CD4-positive, alpha-beta T cell treated with Interleukin-4 for 4 hours (primary cell): ENCODE measurements at places on chromosomes 4 and X.

DNA sequence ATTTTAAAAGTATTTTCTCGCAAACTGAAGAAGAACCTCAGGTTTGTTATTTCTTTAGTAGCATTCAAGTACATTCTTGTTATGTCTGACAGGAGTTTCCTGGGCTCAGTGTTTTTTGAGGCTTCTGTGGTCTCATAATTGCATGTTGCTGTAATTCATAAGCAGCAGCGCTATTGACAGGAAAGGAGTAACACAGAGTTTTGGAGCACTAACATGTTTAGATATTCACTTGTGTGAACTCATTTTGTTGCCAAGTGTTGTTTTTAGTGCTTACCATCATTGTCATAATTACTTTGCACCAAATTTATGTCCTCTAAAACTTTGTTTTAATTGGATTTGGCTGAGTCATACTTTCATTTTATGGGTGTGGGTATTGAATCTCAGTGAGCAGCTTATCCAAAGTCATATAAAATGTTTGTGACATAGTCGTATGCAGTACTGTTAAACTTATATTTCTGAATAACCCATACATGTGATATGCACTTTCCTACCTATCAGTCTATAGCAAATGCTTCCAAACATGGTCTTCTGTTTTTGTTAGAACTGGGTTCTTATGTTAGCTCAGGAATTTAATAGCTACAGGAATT lies 358.7 kb upstream of the CTSO start:
- no peak for DNase-seq

DNA sequence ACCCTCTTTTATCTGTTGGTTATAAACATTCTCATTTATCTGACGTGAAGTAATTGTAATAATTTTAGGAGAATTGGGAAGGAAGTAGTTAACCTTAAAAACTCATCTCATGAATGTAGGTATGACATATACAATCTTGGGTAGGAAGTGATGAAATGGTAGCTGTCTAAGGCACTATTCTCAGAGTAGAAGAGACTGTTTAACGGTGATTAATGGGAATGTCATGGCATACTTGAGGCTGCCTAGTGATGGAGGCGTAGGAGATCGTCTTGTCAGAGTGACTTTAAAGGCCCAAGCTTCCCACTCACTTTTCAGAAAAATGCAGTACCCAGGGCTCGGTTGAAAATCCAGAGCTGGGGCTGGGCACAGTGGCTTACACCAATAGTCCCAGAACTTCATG lies 19.4 kb upstream of the AGA start:
- no peak for DNase-seq

DNA sequence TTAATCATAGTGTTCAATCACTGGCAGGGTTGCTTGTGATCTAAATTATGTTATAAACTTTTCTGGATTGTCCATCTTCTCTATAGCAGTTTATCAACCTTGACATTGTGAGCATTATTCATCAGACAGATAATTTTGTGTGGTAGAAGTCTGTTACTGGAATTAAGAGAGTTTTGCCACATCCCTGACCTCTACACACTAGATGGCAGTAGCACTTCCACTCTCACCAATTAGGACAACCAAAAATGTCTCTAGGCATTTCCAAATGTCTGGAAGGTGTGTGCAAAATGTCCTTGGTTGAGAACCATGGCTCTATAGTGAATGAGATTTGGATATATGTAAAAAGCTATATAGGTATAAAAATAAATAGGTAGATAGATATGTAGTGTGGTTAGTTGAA lies 324.1 kb upstream of the FAM47C start:
- DNase-seq: no peak

DNA sequence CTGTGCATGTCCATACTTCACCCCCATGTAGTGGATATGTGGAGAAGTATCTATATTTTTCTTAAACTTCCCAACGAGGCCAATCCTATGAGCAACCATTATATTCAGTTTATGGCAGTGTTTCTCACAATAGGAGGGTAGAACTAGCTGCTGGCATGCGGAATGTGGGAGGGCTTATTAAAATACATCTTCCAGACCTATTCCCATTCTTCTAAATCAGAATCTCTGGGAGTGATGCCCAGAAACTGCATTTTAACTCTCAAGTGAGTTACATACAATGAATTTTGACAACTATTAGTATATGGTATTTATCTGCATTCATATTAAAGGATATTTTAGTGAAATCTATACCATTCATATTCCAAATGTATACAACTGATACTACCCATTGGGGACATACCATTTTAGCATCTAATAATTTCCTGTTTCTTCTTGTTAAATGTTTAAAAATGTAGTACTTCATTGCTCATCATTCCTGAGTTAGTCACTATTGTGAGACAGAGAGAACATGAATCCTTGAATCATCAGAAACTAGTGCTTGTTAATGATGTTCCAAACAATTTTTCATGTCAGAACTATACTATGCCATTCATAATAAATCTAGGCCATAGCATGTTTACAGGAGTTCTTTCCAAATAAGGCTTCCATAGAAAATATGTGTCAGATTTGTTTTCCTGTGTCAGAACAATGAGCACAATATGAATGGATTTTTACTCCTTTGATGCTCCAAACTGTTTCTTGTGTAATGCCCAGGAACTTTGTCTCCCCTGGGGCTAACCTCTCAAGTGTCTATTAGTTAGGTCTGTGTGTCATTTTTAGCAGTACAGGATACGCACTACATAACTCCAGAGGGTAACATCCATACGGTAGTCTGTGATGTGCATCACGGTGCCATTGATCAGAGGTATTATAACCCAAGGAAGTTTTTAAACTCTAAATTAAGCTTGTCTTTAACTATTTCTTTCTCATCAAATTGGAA lies 198.8 kb upstream of the BMP3 start:
- DNase-seq: no peak

DNA sequence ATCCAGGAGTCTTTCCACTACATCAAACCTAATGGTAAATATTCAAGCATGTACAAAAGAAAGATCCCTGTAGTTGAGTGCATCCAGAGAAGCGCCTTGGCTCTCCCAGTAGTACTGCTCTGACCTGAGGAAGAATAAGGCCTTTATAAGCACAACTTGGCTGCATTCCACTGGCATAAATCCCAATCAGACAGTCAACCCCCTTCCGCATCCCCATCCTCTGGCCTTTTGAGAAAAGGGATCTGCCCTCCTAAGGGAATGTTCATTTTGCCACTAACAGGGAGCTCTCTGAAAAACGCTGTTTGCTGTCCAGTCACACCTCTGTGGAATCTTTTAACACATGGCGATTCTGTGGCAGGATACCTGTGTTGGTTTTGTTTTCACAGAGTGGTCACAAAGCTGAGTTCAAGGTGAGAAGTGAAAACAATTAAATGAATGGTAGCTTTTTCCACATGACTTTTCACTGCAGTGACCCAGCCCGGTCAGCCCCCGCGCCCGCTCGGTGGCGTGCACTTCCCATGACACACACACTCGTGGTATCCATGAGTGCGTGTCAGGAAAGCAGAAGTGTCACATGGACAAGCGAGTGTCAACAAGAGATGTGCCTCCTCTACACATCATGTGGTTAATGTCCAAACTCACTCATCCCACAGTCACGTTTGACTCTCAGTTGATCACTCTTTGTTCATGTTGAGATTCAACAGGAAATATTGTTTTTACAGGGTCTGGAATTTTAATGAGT lies 112.2 kb upstream of the ENPP6 start:
- no peak for DNase-seq

DNA sequence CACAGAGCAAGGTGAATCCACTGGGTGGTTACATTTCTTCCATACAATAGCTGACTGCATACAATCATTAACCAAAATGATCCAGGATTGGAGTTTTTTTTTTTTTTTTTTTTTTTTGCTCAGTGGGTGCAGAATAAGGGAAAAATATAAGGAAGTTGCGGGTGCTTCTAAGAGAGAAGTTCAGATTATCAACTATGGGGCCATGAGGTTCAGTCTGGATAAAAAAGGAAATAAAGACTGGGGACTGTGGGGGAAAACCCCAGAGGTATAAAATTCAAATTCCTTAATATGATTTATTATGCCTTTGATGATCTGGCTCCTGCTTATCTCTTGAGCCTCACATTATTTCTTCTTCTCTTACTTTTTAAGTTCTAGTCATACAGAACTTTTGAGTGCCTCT lies 5.9 kb upstream of the EIF1AX start:
- no peak for DNase-seq

DNA sequence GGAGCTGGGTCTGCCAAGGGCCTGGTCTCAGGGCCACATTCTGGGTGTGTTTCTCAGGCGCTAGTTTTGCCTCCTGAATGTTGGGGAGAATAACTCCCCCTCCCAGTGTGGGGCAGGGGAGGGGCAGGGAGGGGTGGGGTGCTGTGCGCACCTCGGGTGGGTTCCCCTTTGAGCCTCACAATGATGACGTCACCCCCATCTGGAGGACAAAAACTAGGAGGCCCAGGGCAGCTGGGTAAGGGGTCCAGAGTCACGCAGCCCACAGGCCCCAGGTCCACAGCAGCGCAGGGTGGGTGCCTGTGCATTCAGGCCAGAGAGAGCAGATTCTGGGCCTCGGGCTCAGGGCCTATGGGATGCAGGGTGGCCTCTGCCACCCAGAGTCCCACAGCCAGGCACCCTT lies 23.7 kb upstream of the HMX1 start:
- DNase-seq: no peak

DNA sequence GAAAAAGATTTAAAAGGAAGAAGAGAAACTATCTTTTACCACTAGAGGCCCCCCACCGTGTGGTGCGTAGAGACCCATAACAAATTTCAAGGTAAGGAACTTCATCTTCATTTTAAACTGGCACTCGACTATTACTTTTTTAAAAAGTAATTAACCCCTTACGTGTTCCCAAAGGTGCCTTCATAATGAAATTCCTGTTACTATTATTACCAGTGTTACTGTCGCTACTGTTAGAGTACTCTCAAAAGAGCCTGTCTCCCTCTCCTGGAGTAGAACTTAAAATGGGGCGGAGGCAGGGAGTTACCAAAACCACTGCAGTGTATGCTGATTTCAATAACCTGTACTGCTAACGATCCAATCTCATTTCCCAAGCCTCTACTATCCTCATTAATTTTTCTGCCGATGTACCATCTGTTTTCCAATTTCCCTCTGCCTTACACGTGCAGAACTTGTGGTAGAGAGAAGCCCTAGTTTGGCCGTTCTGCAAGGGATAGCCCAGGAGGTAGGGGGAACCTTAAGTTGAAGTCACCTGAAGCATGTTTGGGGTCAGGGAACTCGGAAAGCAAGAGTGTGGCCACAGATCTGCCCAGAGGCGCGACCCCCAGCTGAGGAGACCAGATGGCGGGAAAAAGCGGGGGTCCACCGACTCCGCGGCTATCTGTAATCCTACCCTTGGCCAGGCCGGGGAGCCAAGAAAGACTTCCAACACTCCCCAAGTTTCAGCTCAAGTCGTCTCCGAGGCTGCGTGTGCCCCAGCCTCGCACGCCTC lies 720 bp upstream of the STK26 start:
- peak; percentile 41 for DNase-seq

GRCh38 chr4:6616087-6616995 lies 24.1 kb upstream of the MRFAP1 start:
- no peak for DNase-seq

- DNase-seq: no peak
Measured at GRCh38 chr4:76105652-76106051, 31.1 kb downstream of the ART3 start.

GRCh38 chrX:83326539-83326938 lies 181.6 kb upstream of the POU3F4 start:
- DNase-seq: no peak

DNA sequence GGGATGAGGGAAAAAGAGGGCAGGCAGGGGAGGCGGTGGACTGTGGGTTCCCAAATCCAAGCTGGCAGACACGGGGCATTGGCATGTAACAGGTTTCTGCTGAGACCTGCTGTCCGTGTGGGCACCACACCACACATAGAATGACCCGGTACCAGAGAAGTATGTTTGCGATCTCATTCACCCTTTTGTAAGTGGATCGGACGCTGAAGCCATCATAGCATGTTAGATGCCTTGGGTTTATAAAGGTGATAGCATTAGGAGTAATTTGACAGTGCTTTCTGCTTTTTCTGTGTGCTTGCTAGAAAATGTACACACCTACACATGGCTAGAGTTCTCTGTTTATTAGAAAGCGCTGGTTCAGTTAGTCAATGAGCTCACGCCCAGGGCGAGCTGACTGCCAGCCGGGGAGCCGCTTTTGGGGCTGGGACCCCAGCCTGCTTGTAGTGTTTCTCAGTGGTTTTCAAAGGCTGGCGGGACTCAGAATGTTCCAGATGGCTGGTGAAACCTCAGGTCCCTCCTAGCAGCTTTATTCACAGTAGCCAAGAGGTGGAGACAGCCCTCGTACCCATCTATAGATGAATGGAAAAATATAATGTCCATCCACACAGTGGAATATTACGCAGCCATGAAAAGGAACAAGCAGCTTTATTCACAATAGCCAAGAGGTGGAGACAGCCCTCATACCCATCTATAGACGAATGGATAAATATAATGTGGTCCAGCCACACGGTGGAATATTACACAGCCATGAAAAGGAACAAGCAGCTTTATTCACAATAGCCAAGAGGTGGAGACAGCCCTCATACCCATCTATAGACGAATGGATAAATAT lies 579 bp downstream of the IL3RA start:
- no peak for DNase-seq

GRCh38 chr4:8087921-8088495 lies 70.6 kb downstream of the ABLIM2 start:
- no peak for DNase-seq

- no peak for DNase-seq
Measured at GRCh38 chr4:184400891-184401290, 73.5 kb downstream of the IRF2 start.

DNA sequence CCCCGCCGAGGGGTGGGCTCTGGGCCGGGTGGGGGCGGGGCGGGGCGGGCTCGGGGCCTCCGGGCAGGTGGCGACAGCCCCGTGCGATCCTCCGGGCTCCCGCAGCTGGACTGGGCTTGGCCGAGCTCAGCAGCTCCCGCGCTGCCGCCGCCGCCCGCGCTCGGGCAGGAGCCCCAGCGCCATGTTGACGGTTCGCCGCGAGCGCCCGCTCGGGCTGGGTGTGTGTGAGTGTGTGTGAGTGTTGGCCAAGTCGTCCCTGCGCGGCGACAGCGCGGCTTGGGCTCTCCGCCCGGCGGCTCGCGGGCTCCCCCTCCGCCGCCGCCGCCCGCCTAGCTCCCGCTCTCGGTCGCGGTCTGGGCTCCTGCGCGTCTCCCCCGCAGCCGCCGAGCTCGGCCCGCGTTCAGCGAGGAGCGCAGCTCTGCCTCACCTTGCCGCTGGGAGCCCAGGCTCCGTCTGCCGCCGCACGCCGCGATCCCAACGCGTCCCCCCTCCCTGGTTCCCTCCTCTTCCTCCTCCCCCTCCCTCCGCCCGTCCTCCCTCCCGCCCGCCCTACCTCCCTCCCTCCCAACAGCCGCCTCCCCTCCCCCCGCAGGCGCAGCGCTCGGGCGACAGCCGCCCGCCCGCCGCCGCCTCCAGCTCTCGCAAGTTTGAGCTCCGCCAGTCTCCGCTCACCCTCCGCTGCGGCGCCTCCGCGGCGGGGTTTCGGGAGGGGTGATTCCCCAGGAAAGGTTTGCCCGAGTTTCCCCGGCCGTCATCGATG lies at the start of gene BCOR:
TSS of gene BCOR (minus strand) at position 455 of the 760 bp plus-strand sequence. CDS start 20,029 bp downstream, outside the sequence.
- peak; percentile 79 for DNase-seq

- peak; percentile 76 for DNase-seq
Measured at GRCh38 chrX:38805432-38806389, 4.5 kb downstream of the MID1IP1 start.

- no peak for DNase-seq
Measured at GRCh38 chrX:124646403-124646802, 300.0 kb downstream of the SH2D1A start.

GRCh38 chrX:119008110-119008744 lies 33.8 kb downstream of the LONRF3 start:
- peak; percentile 15 for DNase-seq
